ENCODE measurements at places on chromosomes 7 and 10. TPM values are rescaled to one million over a fixed set of nuclear protein-coding genes. Genes with fewer than 3 reads are reported as not detected.

GRCh38 chr7:40234046-40234445, 99.2 kb downstream of the SUGCT start:
- DNase-seq, result no peak

GRCh38 chr10:68163735-68164134, 54.4 kb downstream of the MYPN start:
- DNase-seq, result no peak

DNA sequence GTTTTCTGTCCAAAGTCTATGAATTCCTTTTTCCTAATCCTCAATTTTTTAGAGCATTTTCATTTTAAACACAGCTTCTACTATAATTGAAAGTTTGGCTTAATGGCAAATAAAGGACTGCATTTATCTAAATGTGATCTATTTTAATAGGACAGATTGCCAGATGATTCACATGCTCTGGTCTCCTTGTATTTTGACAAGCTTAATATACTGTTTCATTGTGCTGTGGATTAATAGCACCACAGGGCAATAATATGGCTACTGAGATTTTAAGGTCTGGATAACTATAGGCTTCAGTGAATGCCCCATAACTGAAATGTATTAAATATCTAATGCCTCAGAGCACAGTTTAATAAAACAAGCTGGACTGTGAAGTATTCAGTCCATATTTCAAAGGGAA, 1362.8 kb downstream of the XPNPEP1 start:
- DNase-seq, result no peak

DNA sequence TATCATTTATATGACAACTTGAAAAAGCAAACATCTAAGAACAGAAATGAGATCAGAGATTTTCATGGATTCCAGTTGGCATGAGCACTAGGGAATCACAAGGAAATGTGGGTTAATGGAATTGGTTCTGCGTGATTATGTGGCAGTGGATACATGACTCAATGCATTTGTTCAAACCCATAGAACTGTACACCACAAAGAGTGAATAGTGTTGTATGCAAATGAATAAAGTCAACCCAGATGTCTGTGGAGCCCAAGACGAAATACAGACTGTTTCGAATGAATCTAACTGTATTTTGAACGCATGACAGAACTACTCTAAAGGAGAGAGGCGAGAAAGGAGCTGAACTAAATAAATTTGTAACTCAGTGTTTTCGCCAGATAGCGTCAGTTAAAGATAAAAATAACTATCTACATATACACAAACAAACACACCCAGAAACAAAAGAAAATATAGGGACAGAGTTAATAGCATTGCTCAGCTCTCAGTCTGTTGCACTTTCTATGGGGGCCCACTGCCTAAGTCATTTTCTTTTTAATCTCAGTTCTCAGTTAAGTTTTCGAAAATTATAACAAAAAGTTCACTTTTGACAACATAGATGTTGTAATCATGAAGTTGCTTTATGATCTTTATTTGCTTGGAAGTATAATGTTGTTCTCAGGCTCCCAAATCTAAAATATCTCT, 636.7 kb upstream of the SEMA3D start:
- no peak for DNase-seq

DNA sequence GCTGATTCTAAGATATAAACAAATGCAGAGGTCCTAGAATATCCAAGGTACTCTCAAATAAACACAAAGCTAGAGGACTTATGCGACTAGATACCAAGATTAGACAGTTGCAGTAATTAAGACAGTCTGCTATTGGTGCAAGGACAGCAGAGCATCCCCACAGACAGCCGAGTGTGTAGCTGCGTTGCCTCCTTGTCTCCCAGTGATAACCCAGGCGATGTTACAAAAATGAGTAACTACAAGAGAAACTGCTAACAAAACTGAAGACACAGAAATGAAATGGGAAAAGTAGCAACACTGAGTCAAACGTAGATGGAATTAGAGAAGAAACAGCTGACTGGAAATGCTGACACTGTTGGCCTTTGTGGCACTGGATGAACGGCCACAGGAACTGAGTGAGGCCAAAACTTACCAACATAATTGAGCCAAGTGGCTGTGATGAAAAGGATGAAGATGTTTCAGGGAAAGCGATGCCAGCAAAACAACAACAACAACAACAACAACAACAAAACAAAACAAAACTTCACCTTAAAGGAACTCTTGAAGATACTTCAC, 54.3 kb downstream of the BAIAP2L1 start:
- no peak for DNase-seq

LIPK gene
- total RNA-seq, result not detected

GRCh38 chr10:107986571-107986970, 822.1 kb upstream of the SORCS1 start:
- no peak for DNase-seq

GRCh38 chr10:109831846-109832245, 91.5 kb downstream of the XPNPEP1 start:
- no peak for DNase-seq

DNA sequence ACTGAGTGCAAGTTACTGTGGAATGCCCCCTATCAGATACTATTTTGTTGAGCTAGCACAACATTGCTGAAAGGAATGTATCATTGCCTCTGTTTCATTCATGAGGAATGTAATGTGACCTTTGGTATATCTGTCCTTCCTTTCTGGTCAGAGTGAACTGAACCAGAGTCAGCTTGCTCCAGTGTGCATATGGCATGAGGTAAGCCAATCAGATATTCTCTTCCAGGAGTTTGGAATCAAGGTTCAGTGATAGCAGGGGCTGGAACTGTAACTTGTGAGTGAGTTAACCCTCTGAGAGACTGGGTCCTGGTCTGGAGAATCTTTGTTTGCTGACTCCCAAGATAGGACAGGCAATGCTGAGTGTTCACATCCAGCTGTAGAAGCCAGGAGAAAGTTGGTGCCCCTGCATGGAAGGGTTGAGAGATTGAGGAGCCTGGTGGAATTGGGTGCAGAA, 45.3 kb upstream of the OSBPL3 start:
- DNase-seq, result no peak

DNA sequence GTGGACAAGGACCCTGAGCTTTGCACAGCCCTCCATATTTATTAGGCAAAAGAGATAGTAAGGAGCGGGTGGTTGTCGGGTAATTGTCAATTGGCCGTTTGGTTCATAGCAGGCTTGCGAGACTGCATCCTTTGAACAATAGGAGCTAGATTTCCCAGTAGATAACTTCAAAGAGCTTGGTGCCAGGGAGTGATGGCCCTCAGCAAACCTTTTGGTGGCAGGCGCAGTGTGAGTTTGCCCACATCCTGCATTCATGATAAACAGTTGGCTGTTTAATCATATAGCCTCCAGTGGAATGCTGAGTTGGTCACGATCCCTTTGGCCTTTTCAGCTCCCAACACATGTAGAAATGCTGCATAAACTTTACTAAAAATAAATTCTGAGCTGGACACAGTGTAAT, 156.9 kb downstream of the AKR1D1 start:
- no peak for DNase-seq

DNA sequence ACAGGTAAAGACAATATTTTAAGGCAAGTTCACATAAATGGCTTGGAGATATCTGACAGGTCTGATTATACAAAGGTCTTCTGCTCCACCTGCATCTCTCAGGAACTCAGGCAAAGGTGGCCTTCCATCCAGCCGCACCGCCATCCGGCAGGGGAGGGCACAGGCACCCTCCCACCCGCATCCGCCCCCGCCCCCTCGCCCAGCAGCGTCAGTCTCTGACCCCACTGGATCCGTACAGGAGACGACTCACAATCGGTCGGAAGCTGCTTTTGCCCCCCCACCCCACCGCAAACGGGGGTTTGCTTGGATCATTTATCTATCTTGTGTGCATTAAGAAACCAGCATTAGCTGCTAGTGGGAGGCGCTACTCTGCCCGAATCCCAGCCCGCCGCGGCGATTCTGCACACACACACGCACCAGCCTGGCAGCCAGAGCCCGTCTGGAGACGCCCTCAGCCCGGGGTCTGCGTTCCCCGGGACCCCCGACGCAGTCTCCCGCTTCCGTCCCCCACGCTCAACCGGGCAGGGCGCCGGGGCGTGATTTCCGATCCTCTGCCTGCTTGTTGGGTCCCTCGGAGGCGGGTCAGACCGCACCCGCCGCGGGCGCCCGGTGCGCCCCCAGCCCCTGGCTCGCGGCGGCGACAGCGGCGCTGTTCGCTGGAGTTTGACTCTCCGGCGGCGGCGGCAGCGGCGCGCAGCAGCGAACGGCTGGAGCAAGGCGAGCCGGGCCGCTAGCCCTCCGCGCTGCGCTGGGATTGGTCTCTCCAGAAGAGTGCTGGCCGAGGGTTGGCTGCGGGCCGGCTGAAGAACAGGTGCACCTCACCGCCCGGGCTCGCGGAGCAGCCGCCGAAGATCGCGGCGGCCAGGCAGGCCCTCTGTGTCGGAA, 820 bp upstream of the NRG3 start:
- DNase-seq, result peak; percentile 33

GRCh38 chr7:143492799-143493739, 15.4 kb downstream of the TAS2R41 start:
- DNase-seq, result no peak

GRCh38 chr7:99607548-99607947, 9.2 kb upstream of the ZSCAN25 start:
- no peak for DNase-seq

DNA sequence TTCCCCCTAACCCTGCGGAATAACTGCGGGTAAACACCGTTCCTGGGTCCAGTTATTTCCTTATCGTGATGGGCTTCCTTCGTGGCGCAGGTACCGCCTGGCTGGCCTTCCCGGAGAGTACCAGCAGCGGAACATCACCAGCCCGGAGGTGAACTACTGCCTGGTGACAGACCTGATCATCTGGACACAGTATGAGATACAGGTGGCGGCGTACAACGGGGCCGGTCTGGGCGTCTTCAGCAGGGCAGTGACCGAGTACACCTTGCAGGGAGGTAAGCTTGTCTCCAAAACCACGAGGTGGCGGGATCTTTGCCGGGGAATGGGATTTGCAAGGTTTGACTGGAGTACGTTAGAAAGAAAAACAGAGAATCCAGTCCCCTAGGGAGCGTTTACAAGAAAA, 665.0 kb upstream of the FOXK1 start:
- DNase-seq, result no peak

GRCh38 chr10:120051671-120052070, 159.1 kb downstream of the SEC23IP start:
- DNase-seq, result no peak

CDCA7L gene
- total RNA-seq, result 48.9 TPM

- no peak for DNase-seq
Measured at GRCh38 chr10:130547368-130547767, 411.2 kb downstream of the GLRX3 start.

GRCh38 chr10:97017474-97017903, 168.3 kb downstream of the SLIT1 start:
- DNase-seq, result no peak

DNA sequence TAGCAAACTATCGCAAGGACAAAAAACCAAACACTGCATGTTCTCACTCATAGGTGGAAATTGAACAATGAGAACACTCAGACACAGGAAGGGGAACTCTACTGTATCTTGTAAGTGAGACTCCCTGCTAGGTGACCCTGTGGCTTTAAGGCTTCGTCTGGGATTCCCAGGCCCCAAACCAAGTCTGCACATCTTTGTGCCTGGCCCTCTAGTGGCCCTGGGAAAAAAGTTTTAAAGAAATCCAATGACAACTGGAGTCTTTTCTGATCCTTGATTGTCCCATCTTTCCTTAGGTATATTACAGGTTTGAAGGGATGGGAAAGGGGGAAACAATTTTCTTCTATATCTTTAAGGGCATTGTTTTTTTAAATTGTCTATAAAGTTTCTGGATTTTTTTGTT, 10.6 kb upstream of the LIPM start:
- no peak for DNase-seq

DNA sequence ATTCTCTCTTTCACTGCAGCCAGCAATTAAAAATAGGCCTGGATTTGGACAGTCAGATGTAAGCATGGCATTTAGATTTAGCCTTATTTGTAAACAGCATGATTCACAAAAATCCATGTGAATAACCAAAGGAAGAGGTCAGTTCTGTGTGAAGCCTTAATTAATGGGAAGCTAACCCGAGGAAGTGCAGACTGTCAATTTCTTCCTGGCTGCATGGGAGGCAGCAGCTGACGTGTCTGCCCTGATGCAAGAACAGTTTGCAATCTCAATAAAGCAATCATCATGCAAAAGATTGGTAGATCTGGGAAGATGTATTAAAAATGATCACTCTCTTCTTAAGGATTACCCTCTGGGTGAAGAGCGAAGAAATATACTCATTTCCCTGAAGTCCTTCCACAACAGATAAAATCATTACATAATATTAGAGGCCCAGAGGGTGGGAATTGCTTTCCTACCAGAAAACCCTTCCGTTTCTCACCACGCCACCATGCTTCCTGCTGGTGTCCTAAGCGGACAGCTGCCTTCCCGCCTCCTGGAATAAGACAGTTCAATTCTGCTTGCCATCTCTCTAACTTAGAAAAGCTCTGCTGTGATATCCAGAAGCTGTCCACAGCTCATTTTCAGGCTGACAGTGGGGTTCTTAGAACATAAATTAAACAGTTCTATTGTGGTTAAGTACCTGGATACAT, 526.7 kb upstream of the NRP1 start:
- DNase-seq, result no peak

TAS2R41 gene
- total RNA-seq, result not detected

DLX6 gene
- 0.48 TPM for total RNA-seq

DNA sequence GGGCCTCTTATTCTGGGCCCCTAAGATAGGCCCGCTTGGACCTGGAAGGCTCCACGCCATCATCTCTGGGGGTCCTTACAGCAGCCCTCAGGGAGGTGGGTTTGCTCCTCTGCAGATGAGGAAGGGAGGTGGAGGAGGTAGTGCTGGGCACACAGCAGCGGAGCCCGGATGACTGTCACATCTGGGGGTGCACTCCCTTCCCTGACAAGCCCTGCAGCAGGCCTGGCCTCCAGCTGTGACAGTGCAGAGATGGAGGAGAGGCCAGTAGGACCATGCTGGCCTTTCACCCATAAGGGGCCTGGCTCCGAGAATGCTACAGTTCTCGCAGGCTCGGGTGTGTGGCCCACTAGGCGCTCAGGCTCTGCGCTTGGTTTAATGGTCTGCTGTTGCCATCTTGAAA, 9.2 kb downstream of the GDF2 start:
- no peak for DNase-seq

GRCh38 chr10:101042118-101042517, 11.1 kb downstream of the SFXN3 start:
- no peak for DNase-seq

DNA sequence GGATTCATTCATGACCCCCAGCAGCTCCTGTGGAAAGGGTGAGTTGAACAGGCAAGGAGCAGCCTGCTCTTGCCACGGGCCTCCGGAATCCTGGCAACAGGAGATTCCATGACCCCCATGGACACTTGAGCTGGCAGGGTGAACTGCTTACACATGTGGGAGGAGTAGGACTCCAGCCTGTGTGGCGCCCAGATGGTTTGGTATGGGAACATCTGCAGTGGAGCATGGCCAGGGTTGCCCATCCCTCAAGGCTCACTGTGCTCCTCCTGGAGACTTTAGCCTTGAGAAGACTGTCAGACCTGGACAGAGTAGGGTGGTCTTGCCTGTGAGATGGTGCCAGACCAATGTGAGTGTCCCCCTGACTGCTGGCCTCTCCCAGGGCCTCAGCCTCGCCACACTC, 57.0 kb downstream of the HECTD2 start:
- DNase-seq, result no peak

TLX1 gene
- not detected for total RNA-seq

- no peak for DNase-seq
Measured at GRCh38 chr10:60031664-60032063, 125.3 kb upstream of the CCDC6 start.

CLDN3 gene
- total RNA-seq, result 0.21 TPM
